Transverse colon (tissue), 4 donors: ENCODE measurements at places on chromosomes 7 and 10. TPM values are rescaled to one million over a fixed set of nuclear protein-coding genes. Genes with fewer than 3 reads are reported as not detected.

The SYT15 gene
- total RNA-seq = 0.41 TPM

- DNase-seq = no peak
These were observed 99.3 kb downstream of the FAM53B start for GRCh38 chr10:124644771-124645415.

The OPALIN gene
- total RNA-seq = not detected

GRCh38 chr10:75466001-75466400, 34.6 kb downstream of the LRMDA start:
- DNase-seq = no peak

GRCh38 chr10:123378302-123378701, 224.1 kb downstream of the BUB3 start:
- no peak for DNase-seq

The IGFBP3 gene
- 78.2 TPM for total RNA-seq

GRCh38 chr7:80510021-80510420, 1.8 kb downstream of the GNAT3 start:
- DNase-seq = no peak

- DNase-seq = no peak
These were observed 13.0 kb upstream of the DHTKD1 start for GRCh38 chr10:12055732-12056131.

GRCh38 chr10:90313576-90314325, 544.1 kb downstream of the HTR7 start:
- DNase-seq = no peak

The LLCFC1 gene
- total RNA-seq = not detected

DNA sequence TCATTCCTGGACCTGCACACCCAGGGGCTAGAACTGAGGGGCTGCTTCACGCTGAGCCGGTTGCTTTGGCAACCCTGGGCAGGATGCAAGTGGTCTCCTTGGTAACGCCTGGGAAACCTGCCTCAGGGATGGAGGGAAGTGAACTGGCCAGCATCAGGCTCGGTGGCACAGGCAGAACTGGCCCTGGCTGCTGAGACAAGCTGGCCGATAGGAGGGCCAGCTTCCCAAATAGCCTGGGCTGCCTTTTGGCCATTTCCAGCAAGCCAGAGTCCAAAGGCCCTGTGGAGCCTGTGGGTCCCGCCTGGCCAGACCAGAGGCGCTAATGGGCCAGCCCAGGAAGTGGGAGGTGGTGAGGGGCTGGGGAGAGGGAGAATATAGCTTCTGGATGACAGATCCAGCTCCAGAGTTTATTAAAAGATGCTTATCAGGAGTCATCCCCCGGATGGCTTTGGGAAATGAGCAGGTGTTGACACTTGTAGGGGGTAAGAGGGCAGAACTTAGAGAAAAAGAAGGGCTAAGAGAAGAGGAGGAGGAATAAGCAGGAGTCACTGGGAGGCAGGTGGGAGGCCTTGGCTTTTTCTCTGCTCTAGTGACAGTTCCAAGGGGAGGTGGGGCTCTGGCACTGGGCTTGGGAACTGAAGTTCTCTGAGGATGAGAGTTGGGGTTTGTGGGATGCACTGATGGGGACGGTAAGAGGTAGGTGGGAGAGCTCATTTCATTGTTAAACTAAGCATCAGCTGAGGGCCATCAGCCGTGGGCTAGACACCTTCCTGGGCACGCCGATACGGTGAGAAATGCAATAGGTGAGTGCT, 9.6 kb downstream of the NEURL1 start:
- no peak for DNase-seq

DNA sequence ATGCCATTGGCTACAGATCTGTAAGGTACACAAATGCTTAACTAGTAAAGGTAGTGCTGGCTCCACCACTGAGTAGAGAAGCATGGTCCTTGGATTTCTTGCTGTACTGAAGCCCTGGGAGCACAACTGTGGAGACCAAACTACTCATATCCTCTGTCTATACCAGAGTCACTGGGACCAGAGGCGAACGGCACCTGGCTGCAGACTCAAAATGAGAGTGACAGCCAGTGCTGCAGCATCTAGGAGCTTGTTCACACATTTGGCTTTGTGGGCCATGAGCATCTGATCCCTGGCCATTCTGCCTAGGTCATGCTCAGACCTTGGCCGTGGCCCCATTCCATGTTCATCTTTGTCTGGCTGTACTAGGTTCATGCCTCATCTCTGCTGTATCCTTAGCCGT, 31.9 kb downstream of the LRRC18 start:
- DNase-seq = no peak

The SORBS1 gene
- total RNA-seq = 92.2 TPM

- no peak for DNase-seq
These were observed 150.3 kb upstream of the WNT16 start for GRCh38 chr7:121178452-121178851.

The TAS2R4 gene
- 3.2 TPM for total RNA-seq

DNA sequence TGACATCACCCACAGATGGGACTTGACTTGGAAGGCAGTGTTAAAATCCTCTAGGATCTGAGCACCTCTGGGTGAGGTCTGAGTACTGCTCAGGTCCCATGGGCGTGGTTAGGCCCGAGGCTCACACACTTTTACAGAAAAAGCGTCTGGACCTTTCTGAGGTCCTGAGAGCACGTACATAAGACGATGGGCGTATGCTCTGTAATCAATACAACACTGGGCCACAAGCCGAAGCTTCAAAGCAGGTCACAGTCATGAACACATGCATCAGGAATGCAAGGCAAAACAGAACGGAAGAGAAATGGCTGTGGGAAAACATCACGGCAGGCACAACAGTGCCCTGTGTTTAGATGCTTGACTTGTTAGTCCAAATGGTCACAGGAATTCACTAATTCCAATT, 112.2 kb downstream of the LARP4B start:
- DNase-seq = no peak

DNA sequence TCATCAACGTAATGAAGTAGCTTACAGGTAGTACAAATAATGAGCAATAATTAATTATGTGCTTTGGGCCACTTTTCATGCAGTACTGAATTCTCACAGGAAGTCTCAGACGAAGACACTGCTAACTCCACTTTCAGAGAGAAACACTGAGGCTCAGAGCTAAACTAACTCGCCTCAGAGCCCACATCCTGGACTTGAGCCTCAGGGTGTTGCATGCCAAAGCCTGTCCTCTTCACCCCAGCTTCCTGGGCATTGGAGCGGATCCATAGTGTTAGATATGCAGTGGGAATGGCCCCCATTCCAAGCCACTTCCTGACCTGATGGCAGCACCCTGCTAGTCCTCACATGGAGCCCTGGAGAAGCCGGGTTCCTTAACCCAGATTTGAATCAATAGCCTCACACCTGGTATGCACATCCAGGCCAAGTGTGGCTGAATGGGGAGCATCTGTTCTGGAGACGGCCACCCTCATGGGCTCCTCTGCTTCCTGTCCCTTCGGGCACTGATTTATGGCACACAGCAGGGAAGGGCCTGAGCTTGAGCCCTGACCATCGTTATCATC, 265.1 kb upstream of the ZNF32 start:
- no peak for DNase-seq

- no peak for DNase-seq
These were observed 85.8 kb upstream of the LRRC18 start for GRCh38 chr10:49025347-49025983.

DNA sequence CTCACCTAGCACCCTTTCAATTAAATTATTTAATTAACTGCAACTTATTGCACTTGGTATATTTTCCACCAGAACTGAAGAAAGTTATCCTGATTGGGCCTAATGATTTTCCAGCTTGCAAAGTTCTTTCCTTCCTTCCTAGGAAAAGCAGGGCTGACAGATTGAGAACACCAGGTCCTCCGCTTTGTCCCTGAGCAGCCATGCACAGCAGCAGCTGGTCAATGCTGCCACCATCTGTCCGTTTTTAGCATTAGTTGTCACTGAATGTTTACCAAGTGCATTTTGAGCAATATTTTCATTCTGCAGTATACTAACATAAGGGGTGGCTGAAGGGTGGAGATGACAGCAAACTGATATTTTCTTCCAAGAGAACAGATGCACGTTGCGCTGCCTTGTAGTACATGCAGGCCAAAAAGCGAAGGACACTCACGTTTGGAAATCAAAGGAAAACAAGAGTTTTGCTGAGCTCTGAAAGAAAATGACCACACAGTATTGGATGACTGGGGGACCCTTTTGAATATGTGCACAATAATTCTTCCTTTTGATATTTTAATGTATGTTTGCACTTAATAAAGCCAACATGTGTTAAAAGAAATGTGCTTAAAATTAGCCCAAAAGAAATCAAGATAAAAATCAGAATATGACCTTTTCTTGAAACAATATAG, 248.8 kb upstream of the PTN start:
- DNase-seq = peak; percentile 59

GRCh38 chr10:56472978-56473377, 111.9 kb upstream of the ZWINT start:
- no peak for DNase-seq

DNA sequence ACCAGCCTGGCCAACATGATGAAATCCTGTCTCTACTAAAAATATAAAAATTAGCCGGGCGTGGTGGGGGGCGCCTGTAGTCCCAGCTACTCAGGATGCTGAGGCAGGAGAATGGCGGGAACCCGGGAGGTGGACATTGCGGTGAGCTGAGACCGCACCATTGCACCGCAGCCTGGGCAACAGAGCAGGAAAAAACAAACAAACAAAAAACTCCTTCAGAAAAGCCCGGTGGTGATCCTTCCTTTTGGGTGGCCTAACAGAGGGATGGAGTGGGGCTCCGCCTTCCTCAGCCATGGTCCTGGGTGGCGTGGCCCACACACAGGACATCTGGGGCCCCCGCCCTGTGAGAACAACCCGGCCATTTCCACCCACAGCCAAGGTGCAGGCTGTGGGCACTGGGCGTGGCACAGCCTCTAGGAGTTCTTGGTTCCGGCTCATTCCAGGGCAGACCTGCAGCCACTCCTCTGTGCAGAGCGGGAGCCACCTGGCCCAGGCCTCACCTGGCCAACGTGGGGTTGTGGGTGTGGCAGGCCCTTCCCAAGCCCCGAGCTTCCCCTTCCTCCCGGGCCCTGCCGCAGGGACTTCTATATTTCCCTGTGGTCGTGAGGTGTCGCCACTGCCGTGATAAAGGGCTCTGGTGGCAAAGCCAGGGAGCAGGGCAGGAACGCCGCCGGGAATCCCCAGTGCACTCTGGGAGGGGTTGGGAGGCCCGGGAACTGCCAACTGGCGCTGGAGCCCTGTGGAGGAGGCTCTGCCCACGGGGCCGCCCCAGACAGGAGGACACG, 37.6 kb downstream of the GET4 start:
- peak; percentile 93 for DNase-seq

DNA sequence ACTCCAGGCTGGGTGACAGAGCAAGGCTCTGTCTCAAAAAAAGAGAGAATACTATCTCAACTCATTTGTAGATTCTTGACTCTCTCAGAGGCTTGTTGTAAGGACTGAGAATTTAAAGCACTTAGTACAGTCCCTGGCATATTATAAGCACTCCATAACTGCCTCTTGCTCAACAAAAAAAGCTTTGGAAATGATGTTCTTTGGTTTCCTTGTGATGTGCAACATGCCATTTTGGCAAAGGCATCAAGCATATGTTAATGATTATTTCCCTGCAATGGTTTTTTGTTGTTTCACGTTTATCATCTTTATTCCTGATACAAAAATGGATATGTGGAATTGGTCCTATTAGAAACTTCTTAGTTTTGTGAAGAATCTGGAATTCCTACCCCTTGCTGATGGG, 15.7 kb downstream of the NOLC1 start:
- no peak for DNase-seq

DNA sequence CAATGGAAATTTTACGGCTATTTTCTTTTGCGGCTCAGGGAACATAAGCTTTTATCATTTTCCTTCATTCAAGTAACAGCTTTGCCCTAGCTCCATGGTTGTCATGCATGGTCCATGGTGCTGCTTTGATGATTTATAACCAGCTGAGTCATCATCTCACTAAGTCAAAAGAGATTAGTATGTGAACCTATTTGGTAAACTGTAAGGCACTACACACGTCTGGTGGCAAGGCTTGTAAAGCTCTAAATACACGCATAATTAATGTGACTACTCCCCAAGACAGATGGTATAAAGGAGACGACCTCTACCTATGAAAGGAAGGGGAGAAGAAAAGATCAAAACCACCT, 340.2 kb downstream of the KCNMA1 start:
- DNase-seq = no peak

DNA sequence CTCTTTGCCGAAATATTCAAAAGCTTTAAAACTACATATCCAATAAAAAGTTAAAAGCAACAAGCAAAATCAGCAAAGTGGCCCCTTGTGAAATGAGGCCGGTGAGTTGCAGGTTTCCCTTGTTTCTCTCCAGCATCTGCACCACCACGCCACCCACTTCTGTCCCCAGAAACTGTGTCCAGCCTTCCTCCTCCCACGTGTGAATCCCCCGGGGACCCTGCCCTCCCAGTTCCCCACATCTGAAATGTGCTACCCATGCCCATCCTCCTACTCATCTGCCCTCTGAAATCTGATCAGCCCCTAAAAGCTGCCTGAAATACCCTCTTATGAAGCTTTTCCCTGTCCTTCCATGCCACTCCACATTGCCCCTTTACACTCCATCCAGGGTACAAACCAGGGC, 3.8 kb downstream of the ALOX5 start:
- DNase-seq = no peak

DNA sequence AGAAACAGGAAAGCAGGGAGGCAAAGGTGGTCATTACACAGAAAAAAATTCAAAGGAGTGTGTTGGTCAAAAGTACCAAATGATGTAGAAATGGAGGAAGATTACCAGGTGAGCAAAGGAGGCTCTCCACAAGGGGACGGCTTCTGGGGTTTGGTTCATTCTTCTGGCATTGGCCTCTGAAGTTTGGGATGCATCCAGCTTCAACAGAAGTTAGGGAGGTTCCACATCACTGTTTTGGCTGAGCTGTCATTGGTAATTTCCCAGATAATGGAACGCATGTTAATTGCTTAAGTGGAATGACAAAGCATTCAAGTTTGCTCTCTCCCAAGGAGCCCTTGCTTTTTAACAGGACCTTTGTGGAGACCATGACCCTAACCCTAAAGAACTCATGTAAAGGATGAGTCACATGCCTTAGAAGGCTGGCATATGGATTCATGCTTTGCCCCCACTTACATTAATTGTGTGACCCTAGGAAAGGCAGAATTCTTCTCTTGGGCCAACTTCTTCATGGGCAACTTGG, 398.6 kb downstream of the GPAM start:
- DNase-seq = no peak

- DNase-seq = no peak
These were observed 9.5 kb downstream of the TACC2 start for GRCh38 chr10:121998462-121998861.

- no peak for DNase-seq
These were observed 6.1 kb downstream of the CHRM2 start for GRCh38 chr7:136874393-136875032.

DNA sequence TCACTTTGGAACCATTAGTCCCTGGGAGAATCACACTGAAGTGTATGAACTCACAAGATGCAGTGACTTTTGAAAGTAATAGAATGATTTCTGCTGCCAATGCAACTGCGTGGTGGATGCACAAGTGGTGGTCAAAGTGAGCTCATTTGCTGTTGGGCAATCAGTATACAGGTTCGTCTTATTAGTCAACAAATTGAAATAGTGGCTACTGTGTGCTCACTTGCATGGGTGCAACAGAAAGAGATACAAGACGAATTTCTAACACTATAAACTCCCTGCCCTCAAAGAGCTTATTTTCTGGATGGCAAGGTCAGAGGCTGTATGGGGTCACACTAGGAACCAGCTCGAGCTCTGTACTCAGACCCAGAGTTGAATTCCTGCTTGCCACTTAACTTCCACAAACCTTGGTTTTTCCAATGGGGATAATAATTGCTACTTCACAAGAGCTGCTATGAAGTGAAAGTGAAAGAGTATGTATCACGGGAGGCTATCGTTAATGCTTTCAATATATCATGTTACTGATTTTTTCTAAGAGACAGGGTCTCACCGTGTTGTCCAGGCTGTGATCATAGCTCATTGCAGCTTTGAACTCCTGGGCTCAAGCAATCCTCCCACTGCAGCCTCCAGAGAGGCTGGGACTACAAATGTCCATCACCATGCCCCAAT, 8.3 kb upstream of the BCL7B start:
- no peak for DNase-seq
